Tongue (tissue), 3 donors: ENCODE measurements at places on chromosomes 16 and 17.
A peak's percentile ranks its signal among the peaks of the same experiment; 100 is the strongest.

- DNase-seq = no peak
Measured at GRCh38 chr16:69240331-69240730, 53.4 kb downstream of the SNTB2 start.

- no peak for DNase-seq
Measured at GRCh38 chr16:85167589-85168537, 55.6 kb upstream of the CIBAR2 start.

- no peak for DNase-seq
Measured at GRCh38 chr17:4332296-4332970, 34.0 kb downstream of the UBE2G1 start.

- peak; percentile 77 for DNase-seq
Measured at GRCh38 chr16:11094075-11094856, 149.9 kb downstream of the CLEC16A start.

- DNase-seq = no peak
Measured at GRCh38 chr17:48202959-48203358, 95.4 kb downstream of the SNX11 start.

DNA sequence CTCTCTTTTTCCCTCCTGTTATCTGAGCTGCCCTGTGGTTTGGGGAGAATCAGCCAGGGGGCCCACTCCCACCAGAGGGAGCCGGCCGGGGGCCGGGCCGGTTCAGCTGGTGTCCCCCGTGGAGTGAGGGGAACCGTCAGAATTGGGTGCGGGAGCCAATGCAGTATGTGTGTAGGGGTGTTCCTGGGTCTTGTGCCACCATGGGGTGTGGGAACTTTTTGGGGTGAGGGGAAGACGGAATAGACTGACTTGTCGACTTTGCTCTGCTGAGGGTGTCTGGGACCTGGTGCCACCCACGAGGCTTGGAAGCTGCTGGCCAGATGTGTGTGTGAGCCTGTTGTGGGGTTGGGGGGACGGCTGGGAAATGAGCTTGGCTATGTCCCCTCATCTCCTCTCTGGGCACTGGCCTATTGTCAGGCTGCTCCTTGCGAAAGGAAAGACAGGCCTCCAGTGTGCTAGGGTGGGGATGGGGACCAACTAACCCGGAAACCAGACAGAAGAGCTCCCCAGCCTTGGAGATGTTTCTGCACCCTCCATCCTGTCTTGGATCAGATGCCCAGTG lies 9.9 kb downstream of the RARA start:
- DNase-seq = peak; percentile 44

DNA sequence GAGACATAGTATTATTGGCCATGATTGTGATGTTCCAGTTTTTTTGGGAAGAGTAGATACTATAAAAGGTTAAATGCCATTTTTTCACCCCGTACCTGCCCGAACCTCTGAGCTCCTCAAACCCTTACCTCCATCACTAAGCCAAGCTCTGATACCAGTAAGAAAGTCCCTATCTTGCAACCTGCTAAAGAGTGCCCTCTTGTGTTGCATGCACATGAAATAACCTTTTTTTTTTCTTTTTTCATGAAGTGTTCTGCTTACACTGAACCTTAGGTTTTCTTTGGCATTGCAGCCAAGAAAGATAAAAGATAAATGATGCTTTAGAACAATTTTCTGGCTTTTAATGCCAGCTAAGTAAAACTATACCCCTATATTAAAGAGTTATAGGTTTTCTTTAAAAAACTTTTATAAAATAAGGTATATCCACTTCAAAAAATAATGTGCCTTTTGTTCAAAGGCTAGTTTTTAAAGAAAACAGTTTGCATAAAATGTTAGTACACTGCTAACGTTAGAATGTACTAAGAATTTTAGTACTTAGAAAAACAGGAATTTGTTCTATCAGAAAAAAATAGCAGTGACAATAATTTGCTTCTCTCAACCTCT lies 295.3 kb upstream of the PMFBP1 start:
- peak; percentile 36 for DNase-seq

DNA sequence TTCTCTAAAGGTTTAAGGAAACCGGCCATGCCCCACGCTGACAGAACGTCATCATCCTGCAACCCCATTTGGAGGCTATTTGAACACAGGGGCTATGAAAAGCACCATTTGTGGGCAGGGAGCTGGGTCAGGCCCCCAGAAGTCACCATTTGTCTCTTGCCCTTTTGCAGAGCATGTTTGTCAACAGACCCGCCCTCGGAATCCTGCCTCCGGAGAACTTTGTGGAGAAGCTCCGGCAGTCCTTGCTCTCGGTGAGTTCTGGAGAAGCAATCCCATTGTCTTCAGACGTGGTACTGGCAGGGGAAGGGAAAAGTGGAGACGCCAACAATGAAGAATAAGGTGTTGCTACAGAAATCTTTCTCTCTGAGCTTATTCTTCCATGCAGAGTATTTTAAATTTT lies 33.5 kb downstream of the TMEM186 start:
- no peak for DNase-seq

GRCh38 chr16:23635958-23636357 lies 5.2 kb downstream of the PALB2 start:
- no peak for DNase-seq

GRCh38 chr17:77549726-77550366 lies 408.7 kb upstream of the TNRC6C start:
- DNase-seq = no peak

- no peak for DNase-seq
Measured at GRCh38 chr17:2695961-2696760, 15.4 kb downstream of the CLUH start.

- peak; percentile 25 for DNase-seq
Measured at GRCh38 chr16:56551796-56552738, 12.8 kb upstream of the MT4 start.

DNA sequence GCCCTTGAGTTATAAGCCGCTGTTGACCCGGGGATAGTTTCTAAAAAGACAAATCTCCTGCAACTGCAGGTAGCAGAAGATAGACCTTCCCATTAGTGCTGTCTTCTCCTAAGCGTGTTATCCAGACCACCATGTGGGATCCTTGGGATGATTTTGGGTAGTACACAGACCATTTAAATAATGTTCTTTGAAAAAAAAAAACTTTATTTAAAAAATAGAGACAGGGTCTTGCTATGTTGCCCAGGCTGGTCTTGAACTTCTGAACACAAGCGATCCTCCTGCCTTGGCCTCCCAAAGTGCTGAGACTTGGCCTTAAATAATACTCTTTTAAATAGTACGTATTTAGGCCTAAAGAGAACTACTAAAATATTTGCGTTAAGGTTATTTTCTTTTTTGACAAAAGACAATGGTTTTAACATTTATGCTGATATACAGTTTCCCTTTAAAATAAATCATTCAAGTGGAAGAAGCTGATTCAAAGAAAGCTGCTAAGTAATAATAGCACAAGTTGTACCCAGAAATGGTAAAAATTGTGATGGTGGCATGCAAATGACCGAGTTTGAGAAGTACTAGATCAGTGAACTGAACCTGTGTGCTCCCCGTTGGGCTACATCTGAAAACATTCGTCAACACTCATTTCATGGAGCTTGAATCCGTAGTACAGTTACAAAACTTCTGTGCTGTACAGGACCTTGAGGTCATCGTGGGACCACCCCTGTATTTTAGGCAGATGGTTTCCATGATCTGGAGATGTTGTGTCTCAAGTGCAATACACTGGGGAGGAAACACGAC lies 24.0 kb downstream of the SMARCE1 start:
- DNase-seq = no peak

DNA sequence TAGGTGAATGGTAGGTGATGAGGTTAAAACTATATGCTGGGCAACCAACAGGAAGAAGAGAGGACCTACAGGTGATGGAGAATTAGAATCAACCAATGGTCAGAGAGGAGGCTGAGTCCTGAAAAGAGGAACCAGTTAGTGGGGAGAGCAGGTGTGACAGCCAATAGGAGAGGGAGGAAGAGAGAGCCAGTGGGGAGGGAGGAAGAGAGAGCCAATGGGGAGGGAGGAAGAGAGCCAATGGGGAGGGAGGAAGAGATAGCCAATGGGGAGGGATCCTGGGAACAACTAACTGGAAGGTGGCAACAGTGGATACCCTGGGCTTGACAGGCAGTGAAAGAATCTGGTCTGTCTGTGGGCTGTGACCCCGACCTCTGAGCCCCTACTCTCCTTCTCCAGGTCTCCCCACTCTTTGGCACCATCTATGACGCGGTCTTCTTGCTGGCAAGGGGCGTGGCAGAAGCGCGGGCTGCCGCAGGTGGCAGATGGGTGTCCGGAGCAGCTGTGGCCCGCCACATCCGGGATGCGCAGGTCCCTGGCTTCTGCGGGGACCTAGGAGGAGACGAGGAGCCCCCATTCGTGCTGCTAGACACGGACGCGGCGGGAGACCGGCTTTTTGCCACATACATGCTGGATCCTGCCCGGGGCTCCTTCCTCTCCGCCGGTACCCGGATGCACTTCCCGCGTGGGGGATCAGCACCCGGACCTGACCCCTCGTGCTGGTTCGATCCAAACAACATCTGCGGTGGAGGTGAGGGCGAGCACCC lies 3.7 kb downstream of the GUCY2D start:
- DNase-seq = no peak

GRCh38 chr16:2042171-2042985 lies 5.3 kb downstream of the NTHL1 start:
- DNase-seq = peak; percentile 43

GRCh38 chr17:74390680-74391653 lies 23.7 kb downstream of the GPR142 start:
- DNase-seq = no peak

- DNase-seq = no peak
Measured at GRCh38 chr17:28645576-28645939, 600 bp upstream of the BLTP2 start.

DNA sequence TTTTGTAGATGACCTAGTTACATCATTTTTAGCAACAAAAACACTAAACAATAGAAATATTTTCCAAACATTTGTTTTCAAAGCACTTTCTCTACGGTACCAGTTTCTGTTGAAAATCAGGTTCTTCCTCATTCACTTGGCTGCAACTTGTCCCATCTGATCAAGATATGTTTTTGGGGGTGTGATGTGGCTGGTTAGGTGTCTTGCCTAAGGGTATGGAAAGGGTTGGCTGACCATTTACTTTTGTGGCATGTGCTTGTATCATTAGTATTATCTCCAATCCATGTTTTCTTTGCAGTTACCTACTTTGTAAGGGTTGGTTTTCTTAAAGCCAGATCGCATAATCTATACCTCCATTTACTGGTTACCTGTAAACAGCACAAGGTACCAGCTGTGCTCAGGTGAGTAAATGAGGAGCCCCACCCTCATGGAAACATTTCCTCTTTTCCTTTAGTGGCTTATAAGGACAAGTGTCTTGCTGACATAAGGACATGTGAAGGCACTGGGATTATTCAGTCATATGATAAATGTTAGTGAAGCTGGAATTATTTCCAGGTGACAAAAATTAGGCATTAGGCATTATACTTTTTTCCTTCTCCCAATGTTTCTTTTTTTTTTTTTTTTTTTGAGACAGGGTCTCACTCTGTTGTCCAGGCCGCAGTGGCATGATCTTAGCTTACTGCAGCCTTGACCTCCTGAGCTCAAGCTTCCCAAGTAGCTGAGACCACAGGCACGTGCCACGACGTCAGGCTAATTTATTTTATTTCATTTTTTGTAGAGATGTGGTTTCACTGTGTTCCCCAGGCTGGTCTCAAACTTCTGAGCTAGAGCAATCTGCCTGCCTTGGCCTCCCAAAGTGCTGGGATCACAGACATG lies 162.0 kb downstream of the CCDC182 start:
- no peak for DNase-seq

DNA sequence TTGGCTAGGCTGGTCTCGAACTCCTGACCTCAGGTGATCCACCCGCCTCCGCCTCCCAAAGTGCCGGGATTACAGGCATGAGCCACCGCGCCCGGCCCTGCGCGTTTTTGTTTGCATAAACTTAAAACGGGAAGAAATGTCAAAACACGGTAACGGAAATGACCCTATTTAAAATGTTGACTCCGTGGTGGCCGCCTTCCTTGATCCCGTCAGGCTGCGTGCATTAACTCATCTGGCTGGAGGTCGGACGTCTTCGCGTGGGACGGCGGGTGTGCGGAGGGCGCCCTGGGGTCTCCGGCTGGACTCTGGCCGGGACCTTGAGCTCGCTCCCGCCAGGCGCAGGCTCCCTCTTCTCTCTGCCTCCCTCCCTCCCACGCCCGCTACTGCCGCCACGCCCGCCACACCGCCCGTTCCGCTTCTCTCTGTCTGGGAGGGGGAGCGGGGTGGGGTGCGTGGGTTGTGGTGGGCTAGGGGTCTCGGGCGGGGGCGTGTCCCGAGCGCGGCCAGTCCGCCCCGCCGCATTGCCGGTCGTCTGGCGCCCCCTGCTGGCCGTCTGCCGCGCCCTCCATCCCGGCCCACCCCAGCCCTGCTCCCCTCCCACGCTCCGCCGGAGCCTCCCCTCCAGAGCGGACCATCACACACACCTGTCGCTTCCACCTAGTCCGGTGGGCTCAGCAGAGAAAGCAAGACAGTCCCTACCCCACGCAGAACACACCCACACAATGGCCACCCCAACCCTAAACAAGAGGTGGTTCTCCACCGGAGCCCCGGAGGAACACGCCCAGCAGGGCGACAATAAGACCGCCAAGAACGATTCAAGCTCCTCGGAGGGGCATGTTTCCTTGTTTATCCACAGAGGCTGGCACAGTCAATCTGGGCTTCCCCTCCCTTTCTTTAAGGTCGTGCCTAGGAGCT lies 1.2 kb upstream of the CCDC42 start:
- peak; percentile 83 for DNase-seq

DNA sequence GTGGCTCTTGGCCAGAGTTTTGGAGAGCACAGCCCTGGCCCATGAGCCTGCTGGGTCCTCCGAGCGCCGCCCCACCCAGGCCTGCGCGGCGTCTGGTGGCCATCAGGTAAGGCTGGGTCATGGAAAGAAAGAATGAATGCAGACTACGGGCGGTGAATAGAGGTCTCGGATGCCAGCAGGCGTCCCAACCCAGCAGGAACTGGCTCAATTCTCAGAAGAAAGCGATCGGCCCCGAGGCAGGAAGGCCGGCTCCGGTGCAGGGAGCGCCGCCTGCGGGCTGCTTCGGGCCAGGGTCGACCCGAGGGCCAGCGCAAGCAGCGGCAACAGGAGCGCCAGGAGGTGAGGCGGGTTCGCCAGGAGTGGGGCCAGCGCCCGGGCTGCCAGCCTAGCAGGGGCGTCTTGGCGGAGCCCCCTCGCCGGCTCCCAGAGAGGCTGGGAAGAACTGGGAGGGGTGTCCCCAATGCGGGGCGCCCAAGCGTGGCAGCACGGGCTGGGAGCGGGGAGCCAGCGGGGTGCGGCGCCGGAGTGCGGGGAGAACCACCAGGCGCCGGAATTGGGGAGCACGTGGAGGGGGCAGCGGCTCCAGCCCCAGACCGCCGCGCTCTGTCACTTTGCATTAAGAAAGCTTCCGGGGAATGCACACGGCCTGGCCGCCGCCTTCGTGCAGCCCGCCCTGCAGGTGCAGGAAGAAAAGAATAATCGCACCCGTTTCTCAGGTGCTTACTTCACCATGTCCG lies 7.1 kb upstream of the TMC5 start:
- no peak for DNase-seq

- peak; percentile 50 for DNase-seq
Measured at GRCh38 chr16:86389566-86390328, 120.6 kb upstream of the FOXF1 start.

GRCh38 chr16:9042533-9042932 lies 48.9 kb upstream of the HAPSTR1 start:
- no peak for DNase-seq

GRCh38 chr16:23482778-23483177 lies 27.5 kb downstream of the GGA2 start:
- DNase-seq = no peak
